Mammary epithelial cell (primary cell): ENCODE measurements at places on chromosomes 12 and 14. TPM values are rescaled to one million over a fixed set of nuclear protein-coding genes. Genes with fewer than 3 reads are reported as not detected.

GRCh38 chr12:39502726-39503125, 59.8 kb upstream of the KIF21A start:
- no peak for DNase-seq

DNA sequence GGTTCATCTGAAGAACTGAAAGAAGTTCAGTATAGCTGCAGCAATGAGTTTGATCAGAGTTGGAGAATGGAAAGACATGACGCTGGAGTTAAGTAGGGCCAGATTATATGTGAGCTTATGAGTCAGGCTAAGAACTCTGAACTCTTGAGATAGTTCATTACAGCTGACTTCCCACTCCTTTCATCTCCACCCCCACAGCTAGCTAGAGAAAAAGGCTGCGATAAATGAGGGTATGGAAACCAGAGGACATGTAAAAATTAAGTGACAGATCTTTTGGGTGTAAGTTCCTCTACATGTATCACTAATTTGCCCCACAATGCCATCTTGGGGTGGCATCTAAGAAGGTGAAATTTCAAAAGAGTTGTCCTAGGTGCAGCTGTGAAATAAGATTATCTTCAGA, 28.6 kb downstream of the PYM1 start:
- DNase-seq: no peak

- no peak for DNase-seq
Observed at GRCh38 chr14:103716091-103716801, 636 bp downstream of the ZFYVE21 start.

- DNase-seq: no peak
Observed at GRCh38 chr14:103862393-103862782, 15.0 kb upstream of the PPP1R13B start.

GRCh38 chr14:76546426-76547221, 170.7 kb downstream of the ESRRB start:
- peak; percentile 61 for DNase-seq

Gene SSTR1
- not detected in 2 replicates for total RNA-seq

Gene KCNH3
- under 0.01 TPM for total RNA-seq
